ENCODE measurements at places on chromosomes 7 and 10.

- DNase-seq: no peak
Measured at GRCh38 chr10:131193923-131194322, 117.6 kb downstream of the TCERG1L start.

GRCh38 chr10:49426490-49427360, 30.8 kb upstream of the DRGX start:
- DNase-seq: no peak

- DNase-seq: no peak
Measured at GRCh38 chr7:33196221-33196620, 66.9 kb downstream of the BBS9 start.

- peak; percentile 75 for DNase-seq
Measured at GRCh38 chr7:131040467-131040932, 287.2 kb upstream of the MKLN1 start.

DNA sequence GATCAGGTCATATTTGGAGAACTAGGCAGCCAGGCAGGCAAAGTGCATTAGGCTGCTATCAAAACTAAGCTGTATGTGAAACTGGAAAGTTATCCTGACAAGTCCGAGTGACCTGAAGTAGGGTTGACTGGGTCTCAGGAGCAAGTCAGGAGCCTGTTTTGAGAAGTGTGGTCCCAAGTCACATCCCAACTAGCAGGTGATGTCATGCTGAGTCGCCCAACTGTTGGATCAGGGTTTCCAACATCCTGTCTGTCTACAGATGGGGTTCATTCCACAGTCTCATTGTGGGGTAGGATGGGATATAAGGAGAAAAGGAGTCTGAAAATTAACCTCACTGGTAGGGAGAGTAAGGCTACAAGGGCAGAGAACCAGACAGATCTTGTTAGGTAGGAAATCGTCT, 27.0 kb downstream of the SLC26A4 start:
- DNase-seq: no peak

DNA sequence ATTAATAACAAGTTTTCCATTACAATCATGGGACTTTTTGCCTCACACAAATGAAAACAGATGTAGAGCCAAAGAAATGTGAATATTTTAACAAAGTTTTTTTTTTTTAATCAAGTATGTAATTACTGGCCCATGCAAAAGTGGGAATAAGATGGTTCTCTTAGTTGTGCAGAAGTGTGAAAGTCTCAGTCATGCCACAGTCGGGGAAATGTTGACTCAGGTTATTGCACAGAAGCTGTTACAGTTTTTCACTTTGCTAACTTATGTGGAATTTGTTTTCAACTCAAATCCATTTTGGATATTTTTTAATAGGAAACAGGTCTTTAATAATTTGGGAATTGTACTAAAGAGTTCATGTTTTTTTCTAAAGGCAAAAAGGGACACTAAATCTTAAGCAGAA, 44.0 kb upstream of the CAV2 start:
- DNase-seq: no peak

DNA sequence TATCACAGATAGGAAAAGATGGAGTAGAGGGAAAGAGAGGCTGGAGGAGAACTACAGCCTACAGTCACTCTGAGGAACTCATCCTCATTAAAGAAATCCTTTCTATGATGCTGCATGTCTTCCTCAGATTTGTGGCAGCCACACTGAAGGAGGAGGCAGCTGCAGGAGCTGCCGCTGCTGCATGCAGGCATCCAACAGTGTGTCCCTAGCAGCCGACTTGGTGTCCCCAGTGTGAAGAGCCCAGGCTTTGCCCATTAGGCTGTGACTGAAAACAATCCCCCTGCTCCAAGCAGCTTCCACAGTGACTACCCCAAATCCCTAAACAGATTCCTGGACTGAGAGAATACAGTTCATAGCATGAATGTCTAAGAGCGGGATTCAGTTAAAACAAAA, 23.1 kb downstream of the SKIDA1 start:
- no peak for DNase-seq

- no peak for DNase-seq
Measured at GRCh38 chr7:35355911-35356310, 102.0 kb upstream of the TBX20 start.
